ENCODE measurements at places on chromosomes 2 and 18.

DNA sequence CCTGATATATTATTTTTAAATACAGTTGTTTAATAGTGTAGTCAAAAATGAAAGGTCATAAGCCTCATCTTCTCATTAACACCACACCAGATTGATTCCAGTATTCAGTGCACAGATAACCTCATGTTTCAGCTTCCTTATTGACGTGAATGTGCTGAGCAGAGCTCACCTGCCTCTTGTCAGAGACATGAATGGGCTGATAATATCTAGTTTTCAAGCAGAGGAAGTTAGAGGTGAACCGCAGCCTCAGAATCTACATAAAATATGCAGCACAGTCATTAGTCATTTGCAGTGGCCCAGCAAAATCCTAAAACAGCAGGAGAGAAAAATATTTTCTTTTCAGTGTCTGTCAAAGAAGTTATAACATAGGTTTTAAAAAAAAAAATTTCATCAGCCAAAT, 216.2 kb downstream of the GBX2 start:
- no peak for DNase-seq

DNA sequence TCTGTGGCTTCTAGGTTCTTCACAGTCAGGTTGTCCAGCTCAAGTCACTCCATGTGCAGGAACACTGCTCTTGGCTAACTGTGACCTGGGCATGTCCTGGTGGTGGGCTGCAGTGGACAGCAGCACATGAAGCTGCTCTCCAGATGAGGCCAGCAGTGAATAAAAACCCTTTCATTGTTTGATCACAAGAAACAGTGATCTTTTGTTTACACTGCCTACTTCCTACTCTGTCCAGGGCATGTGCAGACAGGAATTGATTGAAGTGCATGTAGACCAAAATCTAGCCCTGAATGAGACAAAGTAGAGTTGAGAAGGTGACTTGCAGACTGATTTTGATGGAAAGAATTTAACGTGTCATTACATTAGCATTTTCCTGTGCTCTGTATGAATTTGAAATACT, 34.9 kb downstream of the BCL2L11 start:
- DNase-seq = no peak

DNA sequence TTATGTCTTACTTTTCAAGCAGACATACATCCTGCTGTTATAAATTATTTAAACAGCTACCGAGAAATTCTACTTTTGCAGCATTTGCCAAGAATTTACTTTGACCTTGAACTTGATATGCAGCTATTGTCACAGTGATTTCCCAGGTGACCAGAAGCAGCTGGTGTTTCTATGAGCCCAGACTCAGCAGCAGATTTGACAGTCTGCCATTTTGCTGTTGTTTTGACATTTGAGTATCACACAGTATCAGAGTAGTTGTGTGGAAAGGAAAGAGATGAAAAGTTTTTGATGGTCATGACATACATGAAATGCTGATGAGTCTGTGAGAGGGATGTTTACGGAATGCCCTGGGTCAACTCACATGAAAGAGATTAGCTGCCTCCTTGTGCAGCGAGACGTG, 6.6 kb upstream of the CCDC195 start:
- DNase-seq = no peak

GRCh38 chr2:6754419-6754818, 111.3 kb downstream of the CMPK2 start:
- no peak for DNase-seq

GRCh38 chr2:62996534-62997186, 54.0 kb upstream of the OTX1 start:
- no peak for DNase-seq

DNA sequence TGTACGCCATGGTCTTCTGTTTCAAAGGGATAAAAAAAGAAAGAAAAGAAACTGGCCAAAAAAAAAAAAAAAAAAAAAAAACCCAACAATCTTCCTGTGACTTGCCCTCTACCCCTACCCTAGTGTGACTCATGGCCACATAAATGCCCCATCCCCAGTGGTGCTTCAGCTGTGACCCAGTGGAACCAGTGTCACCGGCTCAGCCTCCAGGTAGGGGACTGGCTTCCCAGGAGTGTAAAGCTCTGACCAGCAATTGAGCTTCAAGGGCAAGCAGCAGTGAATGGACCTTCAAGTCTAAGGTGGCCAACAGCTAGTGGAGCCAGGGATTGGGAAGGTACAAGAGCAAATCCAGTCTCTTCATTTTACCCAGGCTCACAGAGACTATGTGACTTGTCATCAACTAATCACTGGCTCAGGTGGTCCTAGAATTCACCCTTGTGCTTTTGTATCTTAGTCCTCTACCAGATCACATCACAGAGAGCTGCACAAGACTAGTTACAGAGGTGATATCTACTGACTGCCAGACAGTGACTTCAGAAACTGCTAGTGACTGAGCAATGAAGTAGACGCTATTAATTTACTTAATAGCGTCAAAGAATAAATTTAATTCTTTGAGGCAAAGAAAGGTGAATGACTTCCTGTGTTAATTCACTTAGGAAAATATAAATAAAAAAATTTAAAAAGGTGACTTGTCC, 1.3 kb upstream of the TGFBRAP1 start:
- no peak for DNase-seq

GRCh38 chr2:235894839-235895238, 273.3 kb downstream of the GBX2 start:
- no peak for DNase-seq

DNA sequence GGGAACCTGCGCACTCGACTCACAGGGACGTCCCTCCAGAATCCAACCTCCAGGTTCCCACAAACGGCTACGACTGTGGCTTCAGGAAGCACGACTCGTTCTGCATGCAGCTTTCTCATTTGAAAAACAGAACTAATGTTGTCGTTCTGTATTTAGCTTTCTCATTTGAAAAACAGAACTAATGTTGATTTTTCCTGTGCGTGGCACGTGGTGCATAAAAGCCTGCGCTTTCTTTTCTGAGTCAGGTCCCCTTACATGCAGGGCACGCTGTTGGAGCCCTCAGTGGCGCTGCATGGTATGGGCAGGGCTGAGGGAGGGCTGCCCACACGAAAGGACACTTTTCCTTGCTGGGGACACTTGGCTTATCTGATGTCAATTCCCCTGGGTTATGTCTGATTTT, 124.3 kb downstream of the TMEM18 start:
- no peak for DNase-seq

DNA sequence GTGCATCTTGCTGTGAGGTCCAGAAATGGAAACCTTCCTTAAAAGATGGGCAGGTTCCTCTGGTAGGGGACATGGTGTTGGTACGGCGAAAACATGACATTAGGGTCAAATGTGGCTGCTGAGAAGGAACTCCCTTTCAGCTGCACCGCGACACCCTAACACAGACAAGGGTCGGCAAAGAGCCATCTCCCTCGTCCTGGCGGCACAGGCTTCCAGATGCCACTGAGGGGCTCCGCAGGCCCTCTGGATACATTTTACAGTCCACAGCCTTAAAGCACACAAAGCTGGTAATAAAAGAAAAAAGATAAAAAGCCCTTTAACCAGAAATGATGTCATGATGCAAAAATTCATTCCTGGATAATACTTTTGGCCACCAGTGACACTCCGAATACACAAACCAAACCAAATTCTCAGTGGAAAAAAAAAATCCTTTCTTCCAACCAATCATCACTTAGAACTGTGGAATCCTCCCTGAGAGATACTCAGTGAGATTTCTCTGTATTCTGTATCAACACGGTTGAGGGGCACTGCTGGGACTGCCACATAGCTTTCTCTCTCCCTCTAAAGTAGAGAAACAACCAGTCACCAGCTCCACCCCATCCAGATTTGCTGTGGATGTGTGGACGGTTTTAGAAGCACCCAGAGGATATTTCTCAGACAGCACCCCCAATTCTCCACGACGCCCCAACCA, 174.8 kb downstream of the HDAC4 start:
- DNase-seq = no peak

DNA sequence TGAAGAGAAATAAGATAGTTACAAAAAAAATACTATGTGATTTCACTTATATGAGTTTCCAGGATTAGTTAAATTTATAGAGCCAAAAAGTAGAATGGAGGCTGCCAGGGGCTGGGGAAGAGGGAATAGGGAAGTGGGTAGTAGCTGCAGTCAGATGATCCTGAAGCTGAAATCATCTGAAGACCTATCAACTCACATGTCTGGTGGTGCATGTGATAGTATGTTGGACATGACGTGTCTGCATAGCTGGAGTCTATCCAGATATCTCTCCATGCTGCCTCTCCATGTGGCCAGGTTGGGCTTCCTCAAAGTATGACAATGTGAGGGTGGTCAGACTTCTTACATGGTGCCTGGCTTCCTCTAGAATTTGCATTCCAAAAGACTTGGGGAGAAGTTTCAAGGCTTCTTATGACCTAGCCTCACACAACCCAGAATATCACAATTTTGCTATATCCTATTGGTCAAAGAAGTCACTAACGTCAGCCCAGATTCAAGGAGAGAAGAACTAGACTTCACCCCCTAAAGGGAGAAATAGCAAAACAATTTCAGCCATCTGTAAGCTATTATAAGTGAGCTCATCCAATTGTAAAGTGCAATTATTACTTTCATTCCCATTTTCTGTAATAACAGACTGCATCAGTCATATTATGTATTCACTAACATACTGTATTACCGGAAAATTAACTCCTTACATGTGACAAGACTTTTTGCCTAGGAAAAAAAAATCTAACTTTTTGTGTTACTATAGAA, 14.0 kb upstream of the ZNF396 start:
- DNase-seq = no peak

DNA sequence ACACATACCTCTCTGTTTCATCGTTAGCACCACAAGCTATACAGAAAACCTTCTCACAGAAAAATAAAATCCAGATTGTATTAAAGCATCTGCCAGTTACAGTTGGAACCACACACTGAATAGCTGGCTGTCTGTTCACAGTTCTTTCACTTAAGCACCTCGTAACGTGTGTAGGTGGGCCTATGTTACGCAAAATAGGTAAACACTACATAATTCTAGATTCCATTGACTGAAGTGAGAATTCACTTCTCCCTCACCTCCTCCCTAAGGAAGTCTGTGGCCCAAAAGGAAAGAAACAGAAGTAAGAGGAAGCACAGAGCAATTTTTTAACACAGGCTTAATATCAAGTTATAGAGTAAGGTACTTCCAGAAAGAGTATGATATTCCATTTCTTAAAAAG, 24.9 kb downstream of the PELI1 start:
- DNase-seq = no peak

DNA sequence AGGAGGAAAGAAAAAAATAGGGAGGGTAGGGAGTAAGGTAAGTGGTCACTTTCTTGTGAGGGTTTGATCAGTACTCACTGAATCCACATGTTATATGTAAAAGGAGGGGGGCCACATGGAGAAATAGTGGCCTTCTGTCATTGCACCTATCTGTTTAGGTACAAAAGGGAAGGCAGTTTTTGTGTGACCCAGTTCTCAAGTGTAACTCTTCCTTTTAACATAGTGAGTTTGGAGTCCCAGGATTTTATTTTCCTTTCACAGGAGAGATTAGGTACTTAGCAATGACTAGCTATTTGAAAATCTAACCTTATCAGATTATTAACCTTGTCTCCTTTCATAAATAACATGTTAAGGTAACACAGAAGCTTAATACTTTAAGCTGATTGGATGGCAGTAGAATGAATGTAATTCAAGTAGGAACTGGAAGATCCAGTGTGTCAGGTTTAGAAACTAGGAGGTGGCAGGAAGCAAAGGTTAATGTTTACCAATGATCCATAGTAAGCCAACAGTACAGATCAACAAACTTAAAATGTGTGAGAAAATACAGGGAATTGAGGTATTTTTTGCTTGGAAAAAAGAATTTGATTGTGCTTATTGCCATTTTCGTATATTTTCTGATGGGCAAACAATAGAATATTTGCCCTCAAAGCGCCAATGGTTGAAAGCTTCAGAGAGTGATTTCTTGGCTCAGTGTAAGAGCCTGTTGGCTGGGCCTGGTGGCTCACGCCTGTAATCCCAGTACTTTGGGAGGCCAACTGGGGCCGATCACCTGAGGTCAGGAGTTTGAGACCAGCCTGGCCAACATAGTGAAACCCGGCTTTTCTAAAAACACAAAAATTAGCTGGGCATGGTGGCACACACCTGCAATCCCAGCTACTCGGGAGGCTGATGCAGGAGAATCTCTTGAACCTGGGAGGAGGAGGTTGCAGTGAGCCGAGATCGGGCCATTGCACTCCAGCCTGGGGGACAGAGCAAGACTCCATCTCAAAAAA, 11.3 kb downstream of the HNMT start:
- DNase-seq = no peak
